ENCODE measurements at places on chromosomes 5 and 9.

DNA sequence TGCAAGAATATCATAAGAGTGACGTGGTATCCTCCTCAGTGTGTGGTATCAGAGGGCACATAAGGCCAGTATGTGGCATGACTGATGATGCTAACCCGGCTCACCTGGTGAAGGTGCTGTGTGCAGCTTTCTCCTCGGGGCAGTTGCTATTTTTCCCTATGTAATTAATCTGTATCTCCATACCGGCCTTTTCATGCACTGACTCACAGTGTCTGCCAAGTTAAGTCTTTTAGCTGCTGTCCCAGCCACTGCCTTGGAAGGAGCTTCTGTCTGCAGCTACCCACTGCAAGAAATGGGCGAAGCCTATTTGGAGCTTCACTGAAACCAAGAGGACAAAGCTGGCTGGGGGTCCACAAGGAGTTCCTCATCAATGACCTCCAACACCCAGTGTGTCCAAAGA, 46.0 kb downstream of the NXNL2 start:
- no peak for DNase-seq

DNA sequence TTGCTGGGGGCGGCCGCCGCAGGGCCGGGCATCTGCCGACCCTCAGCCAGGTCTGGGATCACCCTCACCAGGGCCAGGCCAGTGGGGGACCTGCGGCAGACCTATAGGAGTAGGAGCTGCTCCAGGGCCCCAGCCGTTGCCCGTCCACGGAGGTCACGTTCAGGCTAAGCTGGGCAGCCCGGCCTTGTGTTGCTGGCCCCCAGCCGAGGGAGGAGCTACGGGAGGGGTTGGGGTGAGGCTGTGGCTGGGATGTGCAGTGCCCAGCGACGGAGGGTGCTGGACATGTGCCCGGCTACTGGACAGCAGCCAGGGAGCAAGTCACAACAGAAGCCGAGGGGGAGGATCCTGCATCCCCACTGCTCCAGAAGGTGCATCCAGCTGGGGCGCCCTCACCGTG, 39.6 kb upstream of the SLC6A19 start:
- DNase-seq: no peak

DNA sequence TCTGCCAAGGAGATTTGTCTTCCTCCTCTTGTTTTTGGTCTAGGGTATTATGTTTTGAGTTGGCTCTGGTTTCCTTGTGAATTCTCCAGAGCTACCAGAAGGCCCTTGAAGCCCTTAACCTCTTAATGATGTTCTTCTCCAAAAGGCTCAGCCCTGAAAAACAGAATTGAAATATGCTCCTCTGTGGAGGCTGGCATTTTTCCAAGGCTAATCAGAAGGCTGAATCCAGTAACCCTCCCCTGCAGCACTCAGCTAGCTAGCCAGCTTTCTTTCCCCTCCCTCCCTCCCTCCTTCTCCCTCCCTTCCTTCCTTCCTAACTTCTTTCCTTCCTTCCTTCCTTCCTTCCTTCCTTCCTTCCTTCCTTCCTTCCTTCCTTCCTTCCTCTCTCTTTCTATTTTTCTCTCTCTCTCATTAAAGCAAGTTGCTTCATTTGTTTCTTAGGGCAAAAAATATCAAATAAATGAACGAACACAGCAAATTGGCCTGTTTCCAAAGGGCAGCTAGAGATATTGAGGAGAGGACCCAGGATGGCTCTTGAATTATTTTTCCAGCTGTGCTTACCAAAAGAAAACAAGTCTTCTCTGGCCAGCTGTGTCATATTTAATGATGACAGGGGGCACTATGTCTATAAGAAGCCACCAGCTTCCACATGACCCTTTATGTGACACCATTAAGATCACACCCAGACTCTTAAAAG, 38.7 kb downstream of the JAKMIP2 start:
- DNase-seq: no peak

GRCh38 chr5:39648085-39648847, 223.5 kb upstream of the DAB2 start:
- no peak for DNase-seq

DNA sequence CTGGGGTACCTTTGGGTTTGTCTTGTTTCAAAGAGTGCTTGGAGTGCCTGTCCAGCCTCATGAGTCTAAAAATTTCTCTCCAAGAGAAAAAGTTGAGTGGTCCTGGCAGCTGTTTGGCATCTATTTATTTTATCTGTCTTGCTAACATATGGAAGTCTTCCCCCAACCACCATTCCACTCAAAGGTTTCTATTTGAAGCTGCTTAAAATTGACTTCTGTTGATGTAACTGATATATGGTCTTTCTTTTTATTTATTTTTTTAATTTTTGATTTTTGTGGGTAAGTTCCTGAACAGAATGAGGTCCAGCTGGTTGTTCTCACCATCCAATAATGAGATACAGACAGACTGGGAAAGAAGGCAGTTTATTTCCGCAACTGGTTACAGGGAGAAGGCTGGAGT, 178.7 kb upstream of the SGCD start:
- DNase-seq: no peak

DNA sequence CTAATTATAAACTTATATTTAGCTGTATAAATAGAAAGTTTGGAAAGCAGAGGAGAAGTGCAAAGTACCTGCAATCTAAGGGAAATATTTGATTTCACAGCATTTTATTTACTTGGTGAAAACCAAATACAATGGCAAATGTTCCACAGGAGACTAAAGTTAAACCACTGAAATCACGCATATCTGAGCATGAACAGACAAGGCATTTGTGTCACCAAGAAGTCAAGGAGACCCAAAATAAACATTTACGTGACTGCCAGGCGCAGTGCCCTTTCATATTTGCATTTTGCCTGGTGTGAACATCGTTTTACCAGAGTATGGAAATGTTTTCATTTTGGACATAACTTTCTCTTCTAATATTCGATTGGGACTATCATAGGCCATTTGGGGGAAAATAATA, 20.6 kb downstream of the UGCG start:
- peak; percentile 75 for DNase-seq

DNA sequence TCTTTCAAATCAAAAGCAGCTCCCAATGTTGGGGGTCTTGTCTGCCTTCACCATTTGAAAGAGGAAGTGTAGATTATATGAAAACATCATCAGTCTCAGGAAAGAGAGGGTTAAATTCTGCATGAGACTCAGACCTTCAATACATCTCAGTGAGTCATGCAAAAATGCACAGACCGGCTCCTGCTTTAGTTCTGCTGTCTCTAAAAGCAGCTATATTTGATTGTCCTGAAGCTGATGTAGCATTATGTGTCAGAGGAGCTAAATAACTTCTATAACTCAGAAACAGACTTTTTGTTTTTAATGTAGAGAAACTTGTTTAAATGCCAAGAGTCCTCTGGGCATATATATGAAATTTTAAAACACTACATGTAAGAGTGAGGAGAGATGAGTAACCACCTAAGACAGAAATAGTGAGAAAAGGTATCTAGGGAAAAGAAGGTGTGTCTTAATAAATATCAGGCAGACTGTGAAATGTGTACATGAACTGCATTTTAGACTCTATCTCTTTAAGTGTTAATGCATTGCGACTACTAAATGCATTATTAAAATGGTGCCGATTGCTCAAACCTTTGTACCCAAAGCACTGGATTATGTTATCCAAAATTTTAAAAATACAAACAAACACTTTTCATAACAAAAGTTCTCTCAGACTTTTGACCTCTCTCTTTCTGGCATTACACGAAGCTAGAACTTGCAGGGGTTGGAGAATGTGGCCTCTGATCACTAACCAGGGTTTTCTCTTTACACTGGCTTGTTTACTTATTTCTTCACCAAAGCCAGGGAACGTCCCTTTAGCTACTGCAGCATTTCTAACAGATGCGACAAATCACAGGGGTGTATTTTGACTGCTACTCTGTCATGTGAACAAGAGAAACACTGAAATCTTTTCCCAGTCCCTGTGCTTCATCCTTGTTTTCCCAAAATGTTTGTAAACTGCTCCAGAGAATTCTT, 302.3 kb downstream of the ARL15 start:
- DNase-seq: no peak

DNA sequence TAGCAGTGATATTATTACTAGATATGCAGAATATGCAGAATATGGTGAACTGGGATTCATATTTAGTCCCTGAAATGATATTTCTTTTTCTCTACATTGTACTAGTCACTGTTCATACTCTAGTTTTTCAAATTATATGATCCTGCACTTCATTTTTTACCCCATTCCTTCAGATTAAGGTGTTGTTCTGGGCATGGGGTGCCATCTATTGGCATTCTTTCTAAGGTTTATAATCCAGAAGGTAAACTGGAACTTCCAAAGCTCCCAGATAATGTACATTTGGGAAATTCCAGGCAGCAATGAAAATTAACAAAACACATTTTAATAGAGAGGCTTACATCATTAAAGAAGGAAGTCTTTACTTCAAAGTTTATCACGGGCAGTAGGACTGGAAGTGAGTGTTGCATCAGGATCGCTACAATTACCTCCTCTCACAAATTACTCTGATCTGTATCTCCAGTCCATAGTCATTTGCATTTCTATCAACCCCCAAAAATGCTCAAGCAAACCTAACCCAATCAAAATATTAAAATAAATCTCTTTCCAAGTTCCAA, 12.5 kb downstream of the RFX3 start:
- no peak for DNase-seq

- no peak for DNase-seq
These were observed 8.9 kb downstream of the ARAP3 start for GRCh38 chr5:141672841-141673813.

- peak; percentile 47 for DNase-seq
These were observed 898 bp downstream of the CAMSAP1 start for GRCh38 chr9:135906291-135907005.

- no peak for DNase-seq
These were observed 379.8 kb downstream of the EFNA5 start for GRCh38 chr5:107290780-107291398.

DNA sequence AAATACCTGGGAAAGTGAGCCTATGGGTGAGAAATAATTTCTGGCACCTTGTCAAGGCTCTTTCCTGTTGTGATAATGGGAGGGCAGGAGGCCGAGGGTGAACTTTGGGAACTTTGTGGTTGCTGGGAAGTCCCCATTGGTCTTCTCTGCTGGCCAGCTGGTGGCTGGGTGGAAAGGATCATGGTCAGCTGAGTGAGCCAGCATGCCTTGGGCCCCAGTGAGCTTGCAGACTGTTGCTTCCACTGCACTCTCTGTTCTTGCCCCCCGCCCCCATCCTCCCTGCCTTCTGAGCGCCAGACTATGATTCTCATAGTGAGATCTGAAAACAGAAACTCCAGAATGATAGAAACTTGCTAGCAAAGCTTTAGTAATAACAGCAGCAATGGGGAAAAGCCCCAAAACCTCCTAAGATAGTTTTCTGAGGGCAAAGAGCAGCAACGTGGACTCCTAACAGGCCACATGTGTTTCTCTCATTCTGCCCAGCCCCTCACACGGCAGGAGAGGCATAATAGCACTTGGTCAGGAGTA, 139.2 kb upstream of the SMARCA2 start:
- no peak for DNase-seq

DNA sequence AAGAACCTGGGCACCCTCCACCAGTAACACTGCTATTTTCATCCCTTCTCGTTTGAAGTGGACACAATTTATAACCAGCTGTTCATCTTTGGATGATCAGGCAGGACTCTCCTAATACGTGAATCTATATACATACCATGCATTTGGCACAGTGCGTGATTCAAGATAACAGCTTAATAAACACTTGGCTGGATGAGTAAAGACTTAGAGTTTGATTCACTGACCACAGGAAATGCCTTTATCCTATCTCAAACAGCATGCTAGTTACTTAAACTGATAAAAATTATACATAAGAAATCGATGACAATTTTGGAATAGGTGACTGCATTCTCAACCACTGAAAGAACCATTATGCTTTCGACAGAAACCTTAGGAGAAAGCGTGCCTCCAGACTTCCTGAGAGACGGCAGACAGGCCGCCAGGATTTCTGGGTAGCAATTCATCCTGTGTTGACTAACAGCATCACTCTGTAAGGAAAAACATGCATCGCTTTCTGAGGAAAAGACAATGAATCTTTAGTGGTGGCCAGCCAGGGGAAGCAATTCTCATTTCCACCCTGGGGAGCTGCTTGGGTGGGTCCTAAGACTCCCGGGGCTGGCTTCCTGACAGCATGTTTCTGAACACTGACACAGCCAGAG, 9.7 kb downstream of the MRPL36 start:
- DNase-seq: no peak

- DNase-seq: no peak
These were observed 773 bp upstream of the ELL2 start for GRCh38 chr5:95962475-95962773.

DNA sequence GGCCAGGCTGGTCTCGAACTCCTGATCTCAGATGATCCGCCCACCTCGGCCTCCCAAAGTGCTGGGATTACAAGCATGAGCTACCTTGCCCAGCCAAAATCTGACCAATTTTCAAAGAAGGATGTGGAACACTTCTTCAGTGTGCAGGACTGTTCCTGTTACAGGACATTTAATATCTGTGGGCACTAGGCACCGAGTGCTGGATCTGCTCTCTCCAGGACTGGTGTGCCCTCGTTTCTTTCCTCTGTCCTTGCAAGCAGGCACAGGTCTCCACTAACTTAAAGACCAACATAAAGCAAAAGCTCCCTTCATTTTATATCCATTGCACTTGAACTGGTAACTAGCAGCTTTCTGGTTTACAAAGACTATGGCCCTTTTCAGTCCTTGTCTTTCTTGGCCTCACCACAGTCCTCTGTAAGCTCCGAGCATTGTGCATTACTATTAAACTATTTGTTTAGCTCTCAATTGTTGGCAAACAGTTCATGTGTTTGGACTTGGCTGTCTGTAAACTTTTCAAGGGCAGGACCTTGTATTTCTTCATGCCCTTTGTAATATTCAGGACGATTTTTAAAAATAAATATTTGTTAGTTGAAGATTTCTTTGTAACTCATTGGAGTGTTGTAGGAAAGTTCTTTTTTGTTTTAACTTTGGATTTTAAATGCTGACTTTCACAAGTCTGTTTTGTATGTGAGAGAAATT, 37.3 kb downstream of the ARHGEF28 start:
- DNase-seq: no peak

DNA sequence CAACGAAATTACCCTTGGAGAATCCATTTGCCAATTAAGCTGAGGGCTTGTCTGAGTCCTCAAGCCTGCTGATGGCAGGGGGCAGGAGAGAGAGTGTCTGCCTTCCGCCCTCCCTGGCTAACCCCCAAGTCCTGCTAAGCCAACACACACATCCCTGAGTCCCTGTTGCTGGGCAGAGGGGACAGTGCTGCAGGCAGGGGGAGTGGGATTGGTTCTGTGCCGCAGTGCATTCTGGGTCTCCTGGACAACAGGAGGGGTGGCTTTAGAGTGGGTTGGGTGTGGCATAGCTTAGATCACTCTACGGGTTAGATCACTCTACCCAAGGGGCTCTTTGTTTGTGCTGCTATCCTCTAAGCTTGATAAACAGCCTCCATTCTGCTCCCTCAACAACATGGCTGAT, 427.7 kb downstream of the CDK5RAP2 start:
- DNase-seq: no peak

DNA sequence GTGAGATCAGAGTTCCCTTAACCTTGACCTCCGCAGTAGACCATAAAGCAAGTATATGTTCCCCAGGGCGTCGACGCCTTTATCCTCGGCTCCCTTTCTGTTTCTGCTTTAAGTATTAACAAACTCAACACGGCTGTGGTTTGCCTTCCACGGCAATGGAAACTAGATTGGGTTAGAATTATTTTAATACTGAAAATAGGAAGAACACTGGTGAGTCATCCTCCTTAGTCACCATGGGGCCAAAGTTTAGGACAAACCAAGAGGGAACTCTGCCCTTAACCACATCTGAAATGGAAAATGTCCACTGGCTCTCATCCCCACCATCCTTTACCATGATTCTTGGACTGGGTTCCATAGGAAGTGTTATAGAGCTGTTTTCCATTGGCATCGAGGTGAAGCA, 386.1 kb downstream of the ACTL7B start:
- no peak for DNase-seq

Data from T47D (cell line).